ENCODE measurements at places on chromosomes 7 and 10.

DNA sequence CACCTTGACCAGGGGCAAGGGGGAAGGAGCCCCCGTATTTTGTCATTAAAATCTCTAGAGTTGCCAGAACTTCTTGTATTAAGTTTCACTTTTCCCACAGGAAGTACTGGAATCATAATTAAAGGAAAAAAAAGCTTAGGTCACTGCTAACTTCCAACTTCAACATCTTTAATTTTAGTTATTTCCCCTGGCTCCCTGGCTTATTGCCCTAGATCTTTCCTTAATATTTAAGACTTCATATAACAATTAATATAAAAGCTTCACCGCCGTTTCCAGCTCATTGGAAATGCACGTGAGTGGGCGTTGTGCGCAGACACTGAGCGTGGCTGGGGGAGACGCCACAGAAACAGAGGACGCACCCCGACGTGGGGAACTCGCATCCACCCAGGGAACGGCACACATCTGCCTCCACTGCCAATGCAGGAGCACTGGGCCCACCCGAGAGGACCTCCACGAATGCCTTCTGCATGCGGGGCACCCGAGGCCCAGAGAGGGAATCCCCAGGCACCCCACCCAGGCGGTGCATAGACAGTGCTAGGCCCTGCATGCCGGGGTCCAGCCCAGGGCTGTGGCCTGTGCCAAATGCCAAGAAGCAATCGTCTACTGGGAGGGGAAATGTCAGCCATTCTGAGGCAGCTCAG lies 72.2 kb downstream of the ADARB2 start:
- no peak for DNase-seq

- DNase-seq, result no peak
Observed at GRCh38 chr7:69732203-69732602, 133.9 kb downstream of the AUTS2 start.

- DNase-seq, result no peak
Observed at GRCh38 chr7:30850426-30850825, 61.2 kb upstream of the AQP1 start.

DNA sequence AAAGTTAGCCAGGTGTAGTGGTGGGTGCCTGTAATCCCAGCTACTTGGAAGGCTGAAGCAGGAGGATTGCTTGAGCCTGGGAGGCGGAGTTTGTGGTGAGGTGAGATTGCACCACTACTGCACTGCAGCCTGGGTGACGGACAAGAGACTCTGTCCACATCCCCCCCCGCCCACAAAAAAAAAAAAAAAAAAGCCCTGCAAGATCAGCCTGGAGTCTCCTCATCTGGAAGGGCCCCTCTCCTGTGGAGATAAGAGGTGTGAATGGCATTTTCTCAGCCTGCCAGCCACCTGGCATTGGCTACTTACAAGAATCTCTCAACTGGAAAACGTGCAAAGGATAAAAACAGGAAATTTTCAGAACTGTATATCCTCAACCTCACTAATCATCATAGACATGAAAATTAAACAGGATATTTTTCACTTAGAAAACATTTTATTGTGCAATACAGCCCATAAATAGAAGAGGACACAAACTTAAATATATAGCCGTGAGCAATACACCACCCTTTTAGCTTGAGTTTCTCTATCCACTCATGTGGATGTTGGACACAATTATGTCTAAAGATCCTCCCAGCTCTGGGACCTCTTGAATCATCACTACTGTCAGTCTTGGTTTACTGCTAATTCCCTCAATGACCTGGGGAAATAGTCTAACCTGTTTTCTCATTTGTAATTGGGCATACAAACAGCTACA lies 11.3 kb upstream of the TSPAN15 start:
- DNase-seq, result no peak

GRCh38 chr10:73094986-73095480 lies 1.6 kb downstream of the P4HA1 start:
- DNase-seq, result no peak

DNA sequence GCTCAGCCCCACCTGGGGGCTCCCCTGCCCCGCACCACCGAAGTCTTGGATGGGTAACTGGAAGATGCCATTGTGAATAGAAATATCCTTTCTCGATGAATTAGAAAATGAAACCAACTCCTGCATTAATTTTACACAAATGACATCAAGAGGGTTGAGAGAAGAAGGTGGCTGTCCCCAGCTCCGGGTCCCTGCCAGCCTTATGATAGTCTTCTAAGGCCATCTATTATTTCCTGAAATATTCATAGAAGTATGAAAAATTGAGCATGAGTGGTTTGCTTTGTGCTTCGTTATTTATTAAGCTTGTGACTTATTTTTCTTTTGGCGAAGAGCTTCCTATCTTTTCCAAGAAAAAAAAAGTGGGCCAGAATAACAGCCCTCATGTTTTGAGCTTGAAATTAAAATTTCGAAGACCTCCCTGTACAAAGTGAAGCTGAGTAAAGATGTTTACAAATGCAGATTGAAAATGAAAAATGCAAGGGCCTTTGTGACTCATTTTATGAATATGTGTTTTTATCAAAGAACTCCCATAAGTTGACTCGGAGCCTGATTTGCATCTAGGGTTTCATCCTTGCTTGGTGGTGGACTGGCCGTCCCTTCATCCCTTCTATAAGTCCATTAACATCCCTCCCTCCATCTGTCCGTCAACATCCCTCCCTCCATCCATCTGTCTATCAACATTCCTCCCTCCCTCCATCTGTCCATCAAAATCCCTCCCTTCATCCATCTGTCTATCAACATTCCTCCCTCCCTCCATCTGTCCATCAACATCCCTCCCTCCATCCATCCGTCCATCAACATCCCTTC lies 20.5 kb upstream of the CFAP46 start:
- DNase-seq, result no peak

DNA sequence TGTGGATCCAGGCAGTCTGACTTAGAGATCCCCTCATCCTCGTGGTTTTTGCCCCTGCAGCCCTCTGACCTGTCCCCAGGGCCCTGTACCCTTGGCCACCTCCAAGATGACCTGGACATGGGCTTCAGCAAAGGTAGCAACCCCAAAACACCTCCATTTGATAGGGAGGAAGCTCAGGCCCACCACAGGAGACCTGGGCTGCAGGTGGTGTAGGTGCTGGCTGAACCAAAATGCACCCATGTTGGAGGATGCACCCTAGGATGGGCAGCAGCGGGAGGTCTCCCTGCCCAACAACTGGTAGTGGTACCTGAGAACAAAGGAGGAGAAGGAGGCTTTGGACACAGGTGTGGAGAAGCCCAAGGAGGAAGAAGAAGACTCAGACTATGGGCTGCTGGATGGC lies 188.7 kb downstream of the ZNF716 start:
- DNase-seq, result no peak

GRCh38 chr7:124035706-124036105 lies 2.8 kb upstream of the TMEM229A start:
- no peak for DNase-seq

- no peak for DNase-seq
Observed at GRCh38 chr10:118300320-118300719, 41.8 kb downstream of the FAM204A start.

DNA sequence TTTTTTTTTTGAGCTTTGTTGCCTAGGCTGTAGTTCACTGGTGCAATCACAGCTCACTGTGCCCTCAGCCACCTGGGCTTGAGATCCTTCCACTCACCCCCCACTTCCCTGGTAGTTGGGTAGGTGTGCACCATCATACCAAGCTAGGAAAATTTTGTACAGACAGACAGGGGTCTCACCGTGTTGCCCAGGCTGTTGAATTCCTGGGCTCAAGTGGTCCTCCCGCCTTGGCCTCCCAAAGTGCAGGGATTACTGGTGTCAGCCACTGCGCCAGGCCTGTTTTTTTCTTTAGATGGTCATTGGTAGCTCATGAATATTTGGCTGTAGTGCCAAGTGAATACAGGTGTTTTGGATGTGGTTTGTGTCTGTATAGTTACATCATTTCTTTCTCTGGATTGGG lies 7.5 kb downstream of the COMTD1 start:
- DNase-seq, result no peak

- no peak for DNase-seq
Observed at GRCh38 chr10:111716032-111716431, 467.5 kb downstream of the GPAM start.

DNA sequence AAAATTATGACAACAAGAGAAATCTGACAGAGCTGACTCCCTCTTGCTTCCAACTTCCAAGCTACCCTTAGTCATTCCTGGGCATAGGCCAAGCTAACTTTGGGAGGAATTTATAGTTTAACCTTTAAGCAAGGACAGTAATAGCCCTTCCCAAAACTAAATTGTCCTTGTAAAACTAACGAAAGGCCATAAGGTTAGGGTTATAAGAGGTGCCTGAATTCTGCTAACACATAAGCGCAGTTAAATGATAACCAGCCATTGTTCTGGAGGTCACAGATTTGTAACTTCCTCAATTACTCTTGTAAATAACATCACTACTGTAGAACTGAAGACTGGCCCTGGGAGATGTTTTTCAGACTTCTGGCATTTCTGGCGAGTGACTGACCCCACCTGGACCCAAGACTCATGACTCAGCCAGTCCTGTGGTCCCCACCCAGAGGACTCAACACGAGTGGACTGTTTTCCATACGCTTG lies 481.2 kb downstream of the KCNMA1 start:
- no peak for DNase-seq

DNA sequence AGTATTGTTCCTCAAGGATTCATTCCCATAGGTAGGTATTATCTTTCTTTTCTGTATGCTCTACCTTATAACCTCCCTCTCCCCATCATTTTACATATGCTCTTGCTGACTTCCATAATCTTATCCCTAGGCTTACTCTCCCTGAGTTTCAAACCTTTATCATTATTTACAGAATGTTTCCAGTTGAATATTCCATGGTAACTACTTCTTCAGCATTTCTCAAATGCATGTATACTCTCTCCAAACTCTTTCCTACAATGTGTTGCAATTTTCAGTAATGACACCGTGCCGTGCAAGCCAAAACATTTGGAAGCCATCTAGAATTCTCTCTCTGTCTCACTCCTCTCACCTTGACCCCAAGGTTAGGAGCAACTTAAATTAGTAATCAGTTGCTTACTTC lies 548.5 kb downstream of the MAGI2 start:
- DNase-seq, result no peak

DNA sequence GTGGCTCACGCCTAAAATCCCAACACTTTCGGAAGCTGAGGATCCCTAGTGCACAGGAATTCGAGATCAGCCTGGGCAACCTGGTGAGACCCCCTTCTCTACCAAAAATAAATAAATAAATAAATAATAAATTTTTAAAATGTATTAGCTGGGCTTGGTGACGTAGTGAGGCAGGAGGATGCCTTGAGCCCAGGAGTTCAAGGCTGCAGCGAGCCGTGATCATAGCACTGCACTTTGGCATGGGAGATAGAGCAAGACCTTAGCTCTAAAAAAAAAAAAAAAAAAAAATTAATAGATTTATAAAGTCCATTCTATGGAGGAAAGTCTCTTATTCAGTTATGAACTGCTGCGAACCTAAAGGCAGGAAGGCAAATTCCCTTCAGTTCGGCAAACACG lies 1.1 kb upstream of the PTPN12 start:
- DNase-seq, result no peak

GRCh38 chr7:35342786-35343185 lies 88.9 kb upstream of the TBX20 start:
- DNase-seq, result no peak

DNA sequence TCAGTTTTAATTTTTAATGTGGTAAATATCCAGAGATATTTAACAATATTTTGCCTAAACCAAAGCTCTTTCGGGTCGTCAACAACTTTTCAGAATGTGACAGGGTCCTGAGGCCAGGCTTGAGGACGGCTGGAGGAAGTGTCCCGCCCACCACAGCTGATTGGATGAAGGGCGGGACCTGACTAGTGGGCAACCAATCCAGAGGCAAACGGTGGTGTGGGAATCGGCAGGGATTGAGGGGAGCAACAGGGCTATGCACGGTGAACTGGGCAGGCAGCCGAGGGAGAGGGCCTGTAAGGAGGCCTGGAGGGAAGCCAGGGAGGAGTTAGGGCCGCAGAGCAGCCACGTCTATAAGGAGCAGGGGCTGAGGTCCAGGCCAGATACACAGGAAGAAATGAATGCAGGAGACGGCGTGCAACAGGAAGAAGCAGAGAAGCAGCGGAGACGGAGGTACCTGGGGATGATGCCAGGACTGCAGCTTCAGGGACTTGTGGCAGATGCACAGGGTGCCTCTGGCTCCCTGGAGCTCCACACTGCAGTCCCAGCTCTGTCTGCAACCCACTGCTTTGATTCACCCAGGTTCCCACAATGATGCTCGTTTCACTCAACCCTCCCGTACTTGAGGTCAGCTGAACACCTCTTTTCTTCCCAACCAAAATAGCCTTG lies 46.1 kb upstream of the ZMIZ1 start:
- DNase-seq, result no peak

DNA sequence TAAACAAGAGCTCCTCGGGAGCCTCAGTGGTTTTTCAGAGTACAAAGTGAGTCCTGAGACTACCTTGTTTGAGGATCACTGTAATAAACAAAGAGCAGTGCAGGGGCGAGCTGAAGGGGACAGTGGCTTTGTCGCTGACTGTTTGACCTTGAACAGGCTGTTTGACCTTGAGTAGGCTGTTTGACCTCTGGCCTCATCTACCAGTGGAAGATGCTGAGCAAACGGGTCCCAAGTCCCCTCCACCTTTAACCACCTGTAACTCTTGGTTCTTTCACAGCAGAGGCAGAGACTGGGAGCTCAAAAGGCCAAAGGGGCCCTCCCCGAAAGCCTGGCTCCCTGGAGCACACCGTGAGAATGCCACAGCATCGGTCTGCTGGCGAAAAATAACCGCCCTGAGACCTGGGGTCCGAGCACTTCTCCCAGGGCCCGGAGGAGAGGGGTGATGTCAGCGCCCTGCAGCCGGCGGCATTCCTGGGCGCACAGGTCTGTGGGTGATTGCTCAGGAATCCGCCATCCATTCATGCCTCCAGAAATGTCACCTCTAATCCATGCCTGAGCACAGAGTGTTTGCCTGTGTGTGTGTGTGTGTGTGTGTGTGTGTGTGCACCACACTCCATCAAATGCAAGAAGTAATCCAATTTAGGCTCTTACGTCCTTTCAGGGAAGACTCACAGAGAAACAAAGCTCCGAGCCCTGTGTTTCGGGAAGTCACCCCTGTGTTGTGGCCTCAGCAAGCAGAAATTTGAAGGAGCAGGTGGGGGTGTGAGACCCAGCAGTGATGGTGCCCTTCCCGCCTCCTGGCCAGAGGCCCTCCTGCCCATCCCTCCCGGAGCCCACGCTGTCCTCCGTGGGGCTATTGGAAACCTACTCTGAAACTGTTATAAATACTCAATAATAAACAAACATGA lies 66.5 kb downstream of the ASB13 start:
- DNase-seq, result no peak

DNA sequence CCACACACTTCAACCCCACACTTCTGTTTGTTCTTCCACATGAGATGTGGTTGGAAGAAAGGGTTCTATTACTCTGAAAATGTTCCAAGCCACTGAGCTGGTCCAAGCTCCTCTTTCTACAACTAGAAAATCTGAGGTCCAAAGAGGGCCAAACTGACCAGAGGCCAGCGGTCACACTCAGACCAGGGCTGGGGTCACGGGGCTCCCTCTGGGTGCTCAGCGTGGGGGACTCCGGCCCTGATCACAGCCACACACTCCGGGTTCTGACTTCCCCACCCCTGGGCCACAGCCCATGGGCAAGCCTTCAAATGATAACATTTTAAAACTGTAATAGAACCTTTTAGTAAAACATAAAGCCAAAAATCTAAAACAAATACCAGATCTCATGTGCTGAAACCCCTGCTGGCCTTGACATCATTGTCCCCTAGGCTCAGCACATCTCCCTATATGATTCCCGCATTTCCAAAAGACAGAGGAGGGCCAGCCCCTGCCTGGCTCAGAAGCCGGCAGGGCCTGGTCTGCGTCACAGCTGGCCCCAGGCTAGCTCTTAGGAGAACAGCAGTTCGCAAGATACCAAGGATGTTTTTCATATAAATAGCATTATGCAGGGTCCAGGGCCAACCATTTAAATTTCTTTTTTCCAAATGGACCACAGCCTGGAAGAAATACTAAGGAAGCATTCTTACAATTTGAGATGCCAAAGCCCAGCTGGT lies 3.3 kb downstream of the CRYGN start:
- no peak for DNase-seq
